ENCODE measurements at places on chromosomes 3 and 15.

DNA sequence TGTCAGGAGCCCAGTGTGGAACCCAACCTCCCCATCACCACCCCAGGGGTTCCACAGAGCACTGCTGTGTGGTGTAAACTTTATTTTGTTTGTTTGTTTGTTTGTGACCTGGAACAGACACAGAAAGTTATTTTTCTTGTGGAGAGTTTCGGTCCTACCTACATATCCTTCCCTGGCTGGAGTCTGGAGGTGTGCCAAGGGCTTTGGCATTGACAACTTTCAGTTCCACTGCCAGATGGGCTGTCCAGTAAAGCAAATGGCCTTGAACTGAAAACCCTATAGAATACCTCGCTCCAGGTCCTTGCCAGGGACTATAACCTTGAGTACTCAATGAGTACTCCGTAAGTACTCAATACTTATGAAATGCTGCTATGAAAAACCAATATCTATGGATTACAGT is 103.5 kb downstream of the MITF start:
- no peak for DNase-seq

DNA sequence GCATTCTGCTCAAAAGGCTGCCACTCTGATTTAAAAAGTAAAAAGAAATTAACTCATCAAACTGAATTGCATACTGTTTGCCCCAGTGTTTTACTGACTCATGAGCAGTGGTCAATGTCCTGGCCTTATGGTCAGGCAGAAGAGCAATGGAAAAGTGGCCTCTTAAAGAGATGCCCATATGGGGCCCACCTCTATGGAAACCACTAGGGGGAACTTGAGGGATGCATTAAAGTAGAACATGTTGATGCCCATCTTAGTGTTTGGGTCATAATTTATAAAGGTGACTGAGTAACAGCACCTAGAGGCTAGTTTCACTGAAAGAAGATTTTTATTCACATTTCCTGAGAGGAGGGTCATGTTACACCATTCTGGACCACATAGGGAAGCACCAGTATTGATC is 66.5 kb upstream of the RNU6-1 start:
- DNase-seq, result no peak

DNA sequence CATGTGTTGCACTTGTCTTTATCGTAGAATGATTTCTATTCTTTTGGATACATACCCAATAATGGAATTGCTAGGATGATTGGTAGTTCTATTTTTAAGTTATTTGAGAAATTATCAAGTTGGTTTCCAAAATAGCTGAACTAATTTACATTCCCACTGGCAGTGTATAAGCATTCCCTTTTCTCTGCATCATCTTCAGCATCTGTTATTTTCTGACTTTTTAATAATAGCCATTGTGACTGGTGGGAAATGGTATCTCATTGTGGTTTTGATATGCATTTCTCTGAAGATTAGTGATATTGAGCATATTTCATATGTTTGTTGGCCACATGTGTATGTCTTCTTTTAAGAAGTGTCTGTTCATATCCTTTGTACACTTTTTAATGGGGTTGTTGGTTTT is 81.7 kb upstream of the NUDT16 start:
- DNase-seq, result no peak

GRCh38 chr3:38109580-38110313 is 27.2 kb downstream of the ACAA1 start:
- no peak for DNase-seq

DNA sequence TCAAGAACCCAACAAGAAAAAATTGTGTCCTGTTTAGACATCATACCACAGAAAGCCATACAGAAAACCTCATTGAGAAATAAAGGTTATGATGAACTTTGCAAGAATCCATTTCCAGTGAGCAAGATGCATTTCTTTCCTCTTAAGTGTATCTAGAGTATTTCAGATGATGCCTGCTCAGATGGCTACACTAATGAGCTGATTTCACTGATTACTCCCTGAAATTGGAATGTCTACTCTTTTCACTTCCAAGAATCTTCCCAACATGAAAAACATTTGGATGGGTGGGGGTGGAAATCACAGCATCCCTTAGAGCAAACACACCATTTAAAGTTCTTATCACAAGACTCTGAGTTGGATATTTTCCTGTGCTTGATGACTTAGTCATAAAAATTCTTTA is 41.4 kb upstream of the IL12A start:
- no peak for DNase-seq

GRCh38 chr15:95604634-95605036 is 725.9 kb upstream of the NR2F2 start:
- no peak for DNase-seq

- DNase-seq, result no peak
Observed at GRCh38 chr15:69972436-69972835, 125.3 kb downstream of the TLE3 start.

DNA sequence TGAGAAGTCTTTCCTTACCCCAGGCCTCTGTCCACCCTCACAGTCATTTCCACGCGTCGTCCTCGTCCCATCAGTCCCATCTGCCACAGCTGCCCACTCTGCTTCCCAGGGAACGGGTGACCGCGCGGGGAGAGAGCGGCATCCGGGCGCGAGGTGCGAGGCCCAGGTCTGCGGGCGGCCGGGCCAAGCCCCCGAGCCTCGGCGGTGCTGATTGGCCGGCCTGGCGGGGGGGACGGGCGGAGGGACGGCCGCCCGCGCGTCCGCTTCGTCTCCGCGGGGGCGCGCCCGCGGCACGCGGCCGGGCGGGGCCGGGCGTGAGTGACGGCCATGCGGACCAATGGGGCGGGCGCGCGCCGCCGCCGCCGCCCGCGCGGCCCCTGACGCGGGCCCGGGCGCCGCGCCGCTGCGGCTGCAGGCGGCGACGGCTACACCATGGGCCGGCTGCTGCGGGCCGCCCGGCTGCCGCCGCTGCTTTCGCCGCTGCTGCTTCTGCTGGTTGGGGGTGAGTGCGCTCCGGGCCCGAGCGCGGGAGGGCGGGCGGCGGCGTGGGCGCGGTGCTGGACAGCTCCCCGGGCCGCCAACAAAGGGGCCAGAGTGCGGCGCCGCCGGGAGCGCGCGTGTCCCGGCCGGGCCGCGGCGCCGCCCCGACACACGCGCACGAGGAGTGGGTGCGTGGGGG is at the start of gene PODXL2:
TSS of gene PODXL2 (plus strand) at position 398 of the 679 bp plus-strand sequence. CDS start at position 433, 35 bp downstream.
- no peak for DNase-seq

DNA sequence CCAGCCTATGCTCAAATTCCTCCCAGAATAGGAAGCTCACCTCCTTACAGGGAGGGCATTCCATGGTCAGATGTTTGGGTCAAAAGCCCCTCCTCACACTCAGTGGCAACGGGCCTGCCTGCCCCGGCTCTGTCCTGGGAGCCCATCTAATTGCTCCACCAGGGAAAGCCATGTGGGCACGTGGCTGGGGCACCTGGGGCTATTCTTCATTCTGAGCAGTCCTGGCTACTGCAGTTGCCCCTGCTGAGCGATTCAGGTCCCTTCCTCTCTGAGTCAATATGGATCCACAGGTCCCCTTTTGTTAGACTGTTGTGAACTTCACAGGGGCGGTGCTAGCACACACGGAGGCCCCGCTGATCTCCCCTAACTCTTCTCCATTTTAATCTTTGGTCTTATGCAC is 39.4 kb downstream of the TPRA1 start:
- no peak for DNase-seq

GRCh38 chr3:114872588-114872987 is 274.5 kb downstream of the ZBTB20 start:
- DNase-seq, result no peak

DNA sequence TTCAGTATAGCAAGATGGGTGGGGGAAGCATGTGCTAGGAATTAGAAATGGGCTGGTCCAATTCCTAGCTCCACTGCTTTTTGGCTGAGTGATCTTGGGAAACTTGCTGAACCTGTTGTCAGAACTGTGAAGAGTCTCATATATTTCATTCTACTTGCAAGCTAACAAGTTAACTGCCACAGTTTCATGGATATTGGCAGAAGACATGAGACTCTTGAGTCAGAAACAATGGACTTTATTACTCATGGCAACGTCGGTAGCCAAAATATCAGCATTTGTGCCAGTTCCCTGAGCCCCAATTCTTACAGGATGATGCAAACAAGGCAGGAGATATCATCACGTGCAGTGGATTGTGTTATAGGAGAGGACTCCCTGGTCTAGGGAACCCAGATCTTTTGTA is 26.6 kb upstream of the PLAAT1 start:
- DNase-seq, result no peak

GRCh38 chr15:35499723-35500122 is 46.2 kb downstream of the DPH6 start:
- no peak for DNase-seq

All from activated CD4-positive, alpha-beta T cell treated with anti-CD3 and anti-CD28 coated beads, Interleukin-2, amount 50 U/mL, for 16 hours (primary cell).